ENCODE measurements at places on chromosomes 5 and 9. TPM values are rescaled to one million over a fixed set of nuclear protein-coding genes. Genes with fewer than 3 reads are reported as not detected.

The CARTPT gene
- not detected for total RNA-seq

The PCDHGC3 gene
- 13.3 TPM for total RNA-seq

The ENTR1 gene
- 79.7 TPM for total RNA-seq

DNA sequence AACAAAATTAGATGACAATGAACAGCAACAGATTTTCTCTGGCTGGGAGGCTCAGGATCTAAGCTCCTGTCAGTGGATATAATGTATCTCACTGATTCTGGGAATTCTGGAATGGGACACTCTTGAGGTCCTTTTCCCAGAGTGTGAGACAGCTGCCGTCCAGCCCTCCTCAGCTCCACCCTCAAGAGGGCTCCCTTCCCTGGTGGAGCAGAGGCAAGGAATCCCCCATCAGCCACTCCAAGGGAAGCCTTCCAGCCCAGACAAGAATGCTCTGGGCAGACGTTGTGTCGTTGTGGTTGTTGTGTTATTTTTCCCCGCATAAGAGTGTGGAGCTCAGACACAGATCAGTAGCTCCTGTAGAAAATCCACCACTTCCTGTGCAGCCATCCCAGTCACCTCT lies 47.7 kb upstream of the ATP10B start:
- peak; percentile 32 for DNase-seq

DNA sequence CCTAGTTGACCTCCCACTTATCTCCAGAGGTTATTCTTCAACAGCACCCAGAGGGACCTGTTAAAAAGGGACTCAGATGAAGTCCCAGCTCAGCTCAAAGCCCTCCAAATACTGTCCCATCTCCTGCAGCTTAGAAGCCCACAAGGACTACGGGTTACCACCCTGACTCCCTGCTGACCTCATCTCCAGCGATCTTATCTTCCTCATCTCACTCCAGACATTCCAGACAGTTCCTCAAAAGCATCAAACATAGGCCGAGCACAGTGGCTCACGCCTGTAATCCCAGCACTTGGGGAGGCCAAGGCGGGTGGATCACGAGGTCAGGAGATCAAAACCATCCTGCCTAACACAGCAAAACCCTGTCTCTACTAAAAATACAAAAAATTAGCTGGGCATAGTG lies 263.8 kb upstream of the TLE4 start:
- DNase-seq = no peak

DNA sequence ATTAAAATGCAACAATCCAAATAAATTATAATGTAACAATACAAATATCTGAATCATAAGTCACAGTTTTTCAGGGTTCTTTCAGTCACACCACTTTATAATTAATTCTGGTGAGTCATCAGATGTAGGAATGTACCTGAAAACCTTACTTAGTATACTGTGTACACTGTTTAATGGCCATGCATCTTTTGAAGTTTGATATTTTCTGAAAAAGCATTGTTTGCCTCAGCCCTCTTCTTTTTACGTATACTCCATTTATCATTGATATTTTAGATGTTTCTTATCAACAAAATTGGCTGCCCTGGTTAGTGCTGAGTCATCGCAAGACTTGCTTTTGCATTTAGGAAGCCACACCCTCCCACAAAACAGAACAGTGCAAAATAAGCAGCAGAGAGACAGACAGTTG lies 218.6 kb downstream of the PJA2 start:
- no peak for DNase-seq

DNA sequence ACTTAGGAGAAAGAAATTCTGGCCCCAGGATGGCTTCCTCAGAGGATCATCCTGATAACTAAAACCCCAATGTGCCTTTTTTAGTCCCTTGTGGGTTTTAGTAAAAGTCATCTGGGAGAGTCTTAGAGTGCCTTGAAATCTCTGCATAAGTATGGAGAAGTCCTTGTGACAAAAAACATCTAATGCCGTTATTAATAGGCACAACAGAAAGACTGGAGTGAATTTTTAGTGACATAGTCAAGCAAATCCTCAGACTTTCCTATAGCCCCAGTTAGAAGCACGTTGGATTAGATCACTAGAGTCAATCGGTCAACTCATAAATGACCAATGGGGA lies 108.2 kb upstream of the MPDZ start:
- no peak for DNase-seq

GRCh38 chr5:76742583-76742982 lies 26.7 kb downstream of the F2R start:
- no peak for DNase-seq

- no peak for DNase-seq
These were observed 7.7 kb downstream of the CLTB start for GRCh38 chr5:176408590-176408989.

GRCh38 chr5:122937914-122938313 lies 92.5 kb downstream of the SNX24 start:
- peak; percentile 18 for DNase-seq

- DNase-seq = peak; percentile 8
These were observed 454.4 kb upstream of the TRPC7 start for GRCh38 chr5:136819526-136820302.

GRCh38 chr5:38273626-38274025 lies 15.3 kb downstream of the EGFLAM start:
- DNase-seq = no peak

DNA sequence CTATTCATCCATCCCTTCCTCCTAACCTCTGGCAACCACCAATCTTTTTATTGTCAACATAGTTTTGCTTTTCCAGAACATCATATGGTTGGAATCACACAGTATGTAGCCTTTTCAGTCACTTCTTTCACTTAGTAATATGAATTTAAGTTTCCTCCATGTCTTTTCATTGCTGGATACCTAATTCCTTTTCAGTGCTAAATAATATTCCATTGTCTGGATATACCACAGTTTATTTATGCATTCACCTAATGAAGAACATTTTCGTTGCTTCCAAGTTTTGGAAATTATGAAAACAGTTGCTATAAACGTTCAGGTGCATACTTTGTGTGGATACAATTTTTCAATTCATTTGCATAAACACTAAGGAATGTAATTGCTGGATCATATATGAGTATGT lies 70.7 kb upstream of the FNIP1 start:
- no peak for DNase-seq

All from GM23338 (cell line).